SW 1271 (cell line): ENCODE measurements at places on chromosomes 4 and X.

DNA sequence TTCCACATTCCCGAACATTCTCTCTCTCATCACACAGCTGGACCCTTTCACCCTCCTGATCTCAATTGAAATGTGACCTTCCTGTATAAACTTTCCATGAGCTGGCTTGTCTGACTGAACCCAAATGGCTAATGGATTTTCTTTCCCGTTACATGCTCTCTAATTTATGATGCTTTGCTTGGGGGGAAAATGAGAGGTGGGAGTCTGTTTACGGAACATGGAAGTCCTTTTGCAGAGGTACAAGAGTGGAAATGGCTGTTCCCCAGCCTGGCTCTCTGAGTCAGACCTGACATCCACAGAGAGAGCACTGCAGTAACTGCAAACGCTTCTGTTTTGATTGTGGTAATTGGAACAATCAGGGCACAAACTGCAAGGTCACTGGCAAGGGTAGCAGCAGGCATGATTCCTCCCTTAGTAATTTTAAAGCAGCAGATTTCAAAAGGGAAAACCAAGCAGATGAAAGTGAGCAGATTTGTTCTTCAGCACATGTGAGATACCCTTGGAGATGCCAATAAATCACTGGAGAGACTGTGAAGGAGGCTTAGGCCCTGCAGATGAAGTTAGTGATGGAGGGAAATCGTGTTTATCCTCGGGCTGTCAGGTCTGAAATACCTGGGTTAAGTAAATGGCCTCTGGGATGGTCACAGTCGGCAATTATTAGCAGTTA, 83.9 kb downstream of the SNCA start:
- no peak for DNase-seq

GRCh38 chr4:54493862-54494261, 163.9 kb upstream of the KIT start:
- no peak for DNase-seq

DNA sequence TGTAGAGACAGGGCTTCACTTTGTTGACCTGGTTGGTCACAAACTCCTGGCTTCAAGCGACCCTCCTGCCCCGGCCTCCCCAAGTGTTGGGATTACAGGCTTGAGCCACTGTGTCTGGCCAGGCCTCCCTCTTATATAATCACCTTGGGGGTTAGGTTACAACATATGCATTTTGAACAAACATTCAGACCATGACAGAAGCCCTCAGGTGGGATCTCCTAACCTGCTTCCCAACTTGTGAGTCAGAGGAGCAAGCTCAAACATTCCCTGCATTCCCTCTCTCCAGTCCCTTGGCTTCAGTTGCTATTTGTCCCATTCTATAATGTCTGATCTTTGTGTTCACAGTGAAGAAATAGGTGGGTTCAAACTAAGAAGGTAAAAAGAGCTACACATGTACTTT, 76.5 kb upstream of the NRK start:
- DNase-seq, result no peak

DNA sequence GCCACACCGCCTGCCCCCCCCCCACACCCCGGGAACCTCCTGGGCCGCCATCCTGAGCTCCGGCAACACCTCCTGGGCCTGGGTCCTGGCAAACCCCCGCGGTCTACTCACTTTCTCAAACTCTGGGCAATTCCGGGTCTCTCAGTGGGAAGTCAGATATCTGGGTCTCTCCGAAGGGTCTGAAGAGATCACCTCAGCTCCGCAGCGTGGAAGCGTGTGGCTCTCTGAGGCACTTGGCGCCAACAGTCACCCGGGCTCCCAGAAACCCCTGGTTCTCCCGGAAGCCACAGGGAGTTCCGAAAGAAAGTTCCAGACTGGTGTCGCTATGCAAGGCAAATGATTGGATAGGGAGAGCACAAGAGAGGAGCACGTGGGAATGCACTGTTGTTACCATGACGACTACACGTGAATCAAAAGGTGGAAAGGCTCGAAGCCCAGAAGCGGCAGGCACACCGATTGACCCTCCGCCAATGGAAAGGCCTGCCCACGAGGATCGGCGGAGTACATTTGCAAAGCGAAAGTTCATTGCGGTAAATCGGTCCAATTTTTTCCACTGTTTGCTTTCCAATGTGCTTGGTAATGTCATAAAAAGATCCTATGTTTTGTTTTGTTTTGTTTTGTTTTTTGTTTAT, at the start of gene PNMA6E:
PNMA6E (minus strand) TSS at position 218 of the 632 bp plus-strand sequence. CDS start 2,501 bp downstream, outside the sequence.
- no peak for DNase-seq

GRCh38 chr4:73272816-73273215, 14.2 kb upstream of the ANKRD17 start:
- no peak for DNase-seq

GRCh38 chr4:15110120-15110571, 107.9 kb downstream of the CPEB2 start:
- DNase-seq, result no peak

DNA sequence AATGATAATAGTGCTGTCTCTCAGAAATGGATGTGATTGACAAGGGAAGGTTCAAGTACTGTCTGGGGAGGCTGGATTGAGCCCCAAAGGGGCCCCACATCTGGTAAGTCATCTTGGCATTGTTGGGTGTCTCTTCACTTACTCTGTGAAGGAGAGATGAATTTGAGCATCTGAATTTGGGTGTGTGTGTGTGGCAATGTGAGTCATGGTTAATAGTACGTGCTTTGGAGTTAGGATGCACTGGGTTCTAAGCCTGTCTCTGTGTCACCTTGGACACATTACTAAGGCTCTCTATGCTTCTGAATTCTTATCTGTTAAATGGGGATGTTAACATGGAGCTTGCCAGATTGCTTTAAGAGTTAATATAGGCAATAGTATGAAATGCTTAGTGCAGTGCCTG, 80.4 kb downstream of the FRAS1 start:
- no peak for DNase-seq

DNA sequence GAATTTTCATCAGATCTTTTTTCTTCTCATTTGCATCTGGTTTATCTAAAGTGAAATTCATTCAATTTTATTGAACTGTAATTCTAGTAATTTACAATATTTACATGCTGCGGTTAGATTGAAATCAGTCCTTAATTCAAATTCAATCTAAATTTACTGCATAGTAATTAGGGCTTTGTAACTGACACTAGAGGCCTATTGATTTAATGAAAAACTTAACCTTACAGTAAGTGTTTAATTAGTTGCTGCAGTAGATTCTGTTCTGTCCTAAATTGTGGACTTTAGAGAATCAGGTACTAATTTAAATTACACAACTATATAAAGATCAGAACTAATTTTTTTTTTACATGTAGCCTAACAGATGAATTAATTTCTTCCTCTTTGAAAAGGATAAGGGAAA, 758.8 kb upstream of the TENM3 start:
- DNase-seq, result no peak

DNA sequence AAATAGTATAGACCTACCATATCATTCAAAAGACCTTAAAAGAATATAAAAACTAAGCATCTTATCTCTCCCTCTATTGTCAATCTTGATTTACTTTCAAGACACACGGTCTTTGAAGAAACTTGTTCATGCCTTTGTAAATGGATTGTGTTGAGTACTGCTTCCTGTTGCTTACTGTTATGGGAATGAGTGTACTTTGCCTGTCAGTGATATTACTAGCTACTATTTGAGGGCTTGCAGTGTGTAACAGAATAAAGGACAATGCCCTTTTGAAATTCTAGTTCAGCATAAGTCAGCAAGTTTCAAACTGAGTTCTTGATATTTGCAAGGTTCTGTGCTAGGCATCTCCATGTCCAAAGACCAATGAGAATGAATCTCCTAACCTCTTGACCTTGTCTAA, 36.0 kb downstream of the CDKL5 start:
- DNase-seq, result no peak

DNA sequence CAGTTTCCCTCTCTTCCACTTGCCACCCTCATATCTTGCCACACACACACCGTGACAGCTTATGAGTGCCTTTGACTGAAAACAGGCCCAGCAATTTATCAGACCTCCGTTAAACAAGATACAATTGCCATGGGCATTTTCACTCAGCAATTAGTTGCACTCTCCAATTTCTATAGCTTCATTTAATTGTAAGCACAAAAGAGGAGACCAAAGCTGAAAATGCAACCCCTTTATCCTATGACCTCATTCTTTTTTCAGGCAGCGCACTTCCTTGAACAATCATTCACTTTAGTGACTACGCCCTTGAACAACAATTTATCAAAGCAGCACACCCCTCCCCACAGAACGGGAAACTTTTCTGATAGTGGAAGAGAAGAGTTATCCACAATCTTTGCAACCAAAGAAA, 4.1 kb downstream of the POF1B start:
- DNase-seq, result no peak

GRCh38 chr4:106816496-106816895, 219.6 kb downstream of the DKK2 start:
- DNase-seq, result no peak

DNA sequence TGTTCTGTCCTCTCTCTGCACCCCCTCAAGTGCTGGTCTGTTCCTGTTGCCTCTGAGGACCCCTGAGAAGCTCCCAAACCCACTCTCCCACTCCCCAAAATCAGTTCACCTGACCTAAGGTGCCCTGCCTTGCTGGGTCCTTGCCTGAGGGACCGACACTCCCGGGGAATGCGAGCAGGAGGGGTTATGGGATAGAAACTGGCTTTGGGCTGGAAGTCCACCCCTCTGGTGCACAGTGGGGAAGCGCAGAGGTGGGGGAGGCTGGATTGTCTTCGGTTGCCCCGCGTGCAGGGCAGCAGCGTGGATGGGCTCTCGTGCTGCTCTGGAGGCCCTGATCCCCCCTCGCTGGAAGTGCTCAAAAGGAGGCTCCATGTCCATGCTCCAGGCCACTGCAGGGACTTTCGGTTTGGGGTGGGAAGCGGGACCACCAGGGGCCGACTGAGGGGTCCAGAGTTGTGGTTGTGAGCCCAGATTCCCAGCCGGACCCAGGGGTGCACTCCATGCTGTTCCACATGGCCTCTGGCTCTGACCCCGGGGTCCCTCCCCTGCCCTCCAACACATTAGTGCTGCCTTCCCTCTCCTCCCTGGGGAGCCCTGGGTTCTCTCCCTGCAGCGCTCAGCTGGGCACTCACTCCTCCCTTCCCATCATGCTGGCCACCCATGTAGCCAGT, 7.6 kb downstream of the SORCS2 start:
- DNase-seq, result no peak

GRCh38 chr4:98474408-98474844, 184.0 kb downstream of the TSPAN5 start:
- no peak for DNase-seq

GRCh38 chr4:127609484-127609883, 23.3 kb upstream of the INTU start:
- DNase-seq, result no peak

DNA sequence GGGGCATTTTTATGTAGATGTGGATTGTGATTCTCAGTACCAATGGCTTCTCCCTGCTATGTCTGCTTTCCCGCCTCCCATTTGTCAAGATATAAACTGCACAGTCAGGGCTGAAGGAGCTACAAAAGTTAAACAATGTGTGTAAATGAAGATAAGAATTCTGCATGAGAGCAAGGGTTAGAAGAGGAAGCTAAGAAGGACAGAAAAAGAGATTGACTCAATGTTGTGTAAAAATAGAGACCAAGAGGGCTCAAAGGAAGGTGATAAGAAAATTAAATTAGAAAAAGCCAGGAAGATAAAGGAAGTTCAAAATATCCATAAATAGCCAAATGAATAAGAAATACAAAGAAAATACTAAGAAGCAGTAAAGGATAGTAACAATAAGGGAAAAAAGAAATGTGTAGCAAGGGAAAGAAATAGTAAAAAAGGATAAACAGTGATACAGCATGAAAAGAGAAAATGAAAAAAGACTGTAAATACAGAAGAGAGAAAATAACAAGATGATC, 82.5 kb downstream of the AMELX start:
- no peak for DNase-seq

GRCh38 chr4:176342384-176342783, 22.6 kb downstream of the SPCS3 start:
- DNase-seq, result no peak

DNA sequence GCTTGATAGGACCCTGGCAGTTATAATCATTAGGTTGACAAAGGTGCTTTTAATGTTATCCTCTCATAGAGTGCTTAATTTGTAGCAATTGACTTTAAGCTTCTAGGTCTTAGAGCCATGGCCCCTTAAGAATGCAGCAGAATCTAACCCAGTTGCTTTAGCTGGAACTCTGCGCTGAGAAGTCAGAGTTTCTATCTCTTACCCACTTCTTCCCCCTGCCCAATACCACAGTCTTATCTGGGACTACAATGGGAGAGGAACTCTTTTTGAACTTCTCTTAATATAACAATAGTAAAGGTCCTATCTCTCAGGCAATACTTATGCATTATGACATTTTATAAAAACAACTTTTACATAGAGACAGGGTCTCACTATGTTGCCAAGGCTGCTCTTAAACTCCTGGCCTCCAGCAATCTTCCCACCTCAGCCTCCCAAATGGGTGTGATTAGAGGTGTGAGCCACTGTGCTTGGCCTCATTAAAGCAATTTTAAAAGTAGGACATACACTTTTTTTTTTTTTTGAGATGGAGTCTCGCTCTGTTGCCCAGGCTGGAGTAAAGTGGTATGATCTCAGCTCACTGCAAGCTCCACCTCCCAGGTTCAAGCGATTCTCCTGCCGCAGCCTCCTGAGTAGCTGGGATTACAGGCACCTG, 1.8 kb downstream of the TLR10 start:
- no peak for DNase-seq

- DNase-seq, result no peak
These were observed 43.1 kb upstream of the C1GALT1C1 start for GRCh38 chrX:120672841-120673530.

- DNase-seq, result no peak
These were observed 211.1 kb downstream of the GUCY2F start for GRCh38 chrX:109270580-109271484.

GRCh38 chr4:158810487-158811215, 41.8 kb downstream of the FNIP2 start:
- DNase-seq, result no peak

- DNase-seq, result no peak
These were observed 4.3 kb downstream of the TMPRSS11D start for GRCh38 chr4:67879486-67879885.

GRCh38 chrX:13103188-13103913, 58.9 kb upstream of the FAM9C start:
- no peak for DNase-seq

DNA sequence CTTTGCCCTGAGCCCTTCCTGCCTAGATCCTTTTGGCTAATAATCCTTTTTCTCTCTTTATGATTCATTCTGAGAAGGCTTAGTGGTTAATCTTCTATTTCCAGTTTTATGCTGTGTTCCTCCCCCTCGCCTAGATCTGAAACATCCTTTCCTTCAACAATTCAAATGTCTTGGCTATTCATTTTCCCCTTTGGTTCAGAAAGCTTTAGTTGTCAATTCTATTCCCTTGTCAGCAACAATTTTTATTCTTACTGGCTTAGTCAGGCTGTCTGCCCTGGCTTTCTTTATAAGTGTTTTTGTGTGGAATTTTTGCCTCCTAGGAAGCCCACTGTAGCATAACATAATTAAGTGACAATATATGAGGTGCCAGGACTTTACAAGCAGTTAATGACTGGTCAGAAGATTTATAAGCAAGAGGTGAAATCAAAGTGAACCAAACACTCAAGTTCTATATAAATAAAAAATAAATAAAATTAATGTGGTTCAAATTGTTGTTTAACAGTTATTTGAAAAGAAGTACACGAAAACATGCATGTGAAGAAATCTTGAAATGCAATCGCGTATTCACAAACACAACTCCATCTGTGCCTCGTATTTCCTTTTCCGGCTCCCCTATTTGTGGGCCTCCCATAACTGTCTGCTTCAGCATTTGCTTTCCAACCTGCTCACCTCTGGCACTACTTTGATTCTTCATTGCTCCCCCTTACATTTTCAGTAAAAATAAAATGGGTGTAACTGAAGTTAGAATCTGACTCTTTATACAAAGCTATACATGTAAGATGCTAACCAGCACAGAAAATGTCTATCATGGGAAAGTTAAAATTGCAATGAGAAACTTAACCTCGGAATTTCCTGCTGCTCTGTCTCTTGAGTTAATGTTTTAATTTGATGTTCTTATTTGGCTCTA, 235.4 kb downstream of the SPRY1 start:
- no peak for DNase-seq
